Neural progenitor cell (in vitro differentiated cells): ENCODE measurements at places on chromosomes 5 and 9. TPM values are rescaled to one million over a fixed set of nuclear protein-coding genes. Genes with fewer than 3 reads are reported as not detected.

AIF1L gene
- 69.0 and 95.1 TPM in 2 replicates for total RNA-seq

- H3K27ac ChIP-seq, result no peak overlapping the region
- DNase-seq, result peak; percentile 6
- H3K4me1 ChIP-seq, result peaks cover 17% of the 10 kb centered on the region
- H3K4me3 ChIP-seq, result no peak overlapping the region
- H3K36me3 ChIP-seq, result no peaks in the 10 kb centered on the region
- no peaks in the 10 kb centered on the region for H3K27me3 ChIP-seq
Measured at GRCh38 chr9:119836036-119836435, 466.8 kb upstream of the BRINP1 start.

DNA sequence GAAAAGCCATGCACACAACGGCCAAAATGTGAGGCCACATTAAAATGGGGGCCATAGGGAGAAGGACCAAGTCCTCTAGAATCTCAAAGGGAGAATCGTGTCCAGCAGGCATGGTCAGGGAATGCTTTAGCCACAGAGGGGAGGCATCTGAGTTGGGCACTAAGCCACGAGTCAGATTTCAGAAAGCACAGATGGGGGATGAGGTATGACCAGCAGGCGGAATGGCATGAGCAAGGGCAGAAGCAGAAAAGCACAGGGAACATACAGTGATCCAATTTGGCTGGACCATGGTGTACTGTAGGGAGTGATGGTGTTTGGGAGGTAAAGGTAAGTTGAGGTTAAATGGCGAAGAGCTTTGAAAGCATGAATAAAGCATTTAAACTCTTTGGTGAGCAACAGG is 214.6 kb downstream of the TLE1 start:
- no peaks in the 10 kb centered on the region for H3K27me3 ChIP-seq
- no peaks in the 10 kb centered on the region for H3K4me1 ChIP-seq
- DNase-seq, result no peak
- H3K36me3 ChIP-seq, result no peaks in the 10 kb centered on the region
- H3K27ac ChIP-seq, result no peak overlapping the region

GRCh38 chr5:40578501-40579451 is 100.9 kb upstream of the PTGER4 start:
- no peak overlapping the region for H3K27ac ChIP-seq
- H3K27me3 ChIP-seq, result no peaks in the 10 kb centered on the region
- H3K4me3 ChIP-seq, result no peak overlapping the region
- no peaks in the 10 kb centered on the region for H3K4me1 ChIP-seq

DNA sequence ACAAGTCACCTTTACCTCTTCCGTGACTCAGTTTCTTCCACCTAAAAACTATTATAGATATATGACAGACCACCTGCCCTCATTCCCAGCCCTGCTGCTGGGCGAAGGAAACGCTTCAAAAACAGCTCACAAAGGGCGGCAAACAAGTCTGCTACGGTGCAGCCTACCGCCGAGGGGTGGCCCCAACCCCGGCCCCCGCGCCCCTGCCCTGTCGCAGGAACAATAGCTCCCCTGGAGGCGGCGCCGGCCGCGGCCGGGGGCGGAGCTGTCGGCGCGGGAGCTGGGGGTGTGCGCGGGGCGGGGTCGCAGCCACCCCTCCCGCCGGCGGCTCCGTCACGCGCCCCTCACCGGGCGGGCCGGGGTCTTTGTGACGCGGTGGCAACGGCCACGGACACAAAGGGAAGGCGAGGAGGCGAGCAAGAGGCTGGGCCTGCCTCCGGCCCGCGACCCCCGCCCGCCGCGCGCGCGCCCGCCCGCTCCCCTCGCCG is at the start of gene TMEFF1:
Gene TMEFF1, plus strand, starts transcription at position 362 of the 488 bp plus-strand sequence. CDS start 396 bp downstream, outside the sequence.
- peak within 1 kb of the TSS; percentile 97 for H3K27ac ChIP-seq
- peak; percentile 94 for DNase-seq
- peak within 1 kb of the TSS; percentile 98 for H3K4me3 ChIP-seq
- H3K36me3 ChIP-seq, result no peaks in the 10 kb centered on the region
- peaks cover 27% of the 10 kb centered on the region for H3K4me1 ChIP-seq

- H3K4me3 ChIP-seq, result no peak overlapping the region
- DNase-seq, result no peak
- no peaks in the 10 kb centered on the region for H3K36me3 ChIP-seq
Measured at GRCh38 chr9:79762070-79762469, 190.3 kb downstream of the TLE4 start.

DNA sequence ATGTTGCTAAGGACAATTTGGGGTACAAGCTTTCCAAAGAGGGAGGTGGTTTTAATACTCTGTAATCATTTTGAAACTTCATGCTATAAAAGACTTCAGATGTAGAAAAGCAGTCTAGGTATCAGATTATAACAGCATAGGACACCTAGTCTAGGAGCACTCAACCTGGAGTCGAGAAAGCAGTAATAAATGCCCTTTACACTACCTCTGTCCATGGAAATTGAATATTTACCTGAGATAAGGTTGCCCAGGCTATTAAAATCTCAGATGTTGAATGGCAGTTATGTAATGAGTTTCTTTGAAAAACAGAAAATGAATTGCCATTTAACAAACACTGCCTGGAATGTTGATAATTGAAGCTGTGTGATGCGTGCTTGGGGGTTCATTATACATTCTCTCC is 561.8 kb upstream of the DMAC1 start:
- no peak overlapping the region for H3K4me3 ChIP-seq
- no peaks in the 10 kb centered on the region for H3K4me1 ChIP-seq
- no peak for DNase-seq
- H3K36me3 ChIP-seq, result no peaks in the 10 kb centered on the region
- H3K27me3 ChIP-seq, result no peaks in the 10 kb centered on the region

GRCh38 chr5:53779541-53779981 is 219.1 kb downstream of the NDUFS4 start:
- H3K4me1 ChIP-seq, result peaks cover 28% of the 10 kb centered on the region
- DNase-seq, result peak; percentile 23

DNA sequence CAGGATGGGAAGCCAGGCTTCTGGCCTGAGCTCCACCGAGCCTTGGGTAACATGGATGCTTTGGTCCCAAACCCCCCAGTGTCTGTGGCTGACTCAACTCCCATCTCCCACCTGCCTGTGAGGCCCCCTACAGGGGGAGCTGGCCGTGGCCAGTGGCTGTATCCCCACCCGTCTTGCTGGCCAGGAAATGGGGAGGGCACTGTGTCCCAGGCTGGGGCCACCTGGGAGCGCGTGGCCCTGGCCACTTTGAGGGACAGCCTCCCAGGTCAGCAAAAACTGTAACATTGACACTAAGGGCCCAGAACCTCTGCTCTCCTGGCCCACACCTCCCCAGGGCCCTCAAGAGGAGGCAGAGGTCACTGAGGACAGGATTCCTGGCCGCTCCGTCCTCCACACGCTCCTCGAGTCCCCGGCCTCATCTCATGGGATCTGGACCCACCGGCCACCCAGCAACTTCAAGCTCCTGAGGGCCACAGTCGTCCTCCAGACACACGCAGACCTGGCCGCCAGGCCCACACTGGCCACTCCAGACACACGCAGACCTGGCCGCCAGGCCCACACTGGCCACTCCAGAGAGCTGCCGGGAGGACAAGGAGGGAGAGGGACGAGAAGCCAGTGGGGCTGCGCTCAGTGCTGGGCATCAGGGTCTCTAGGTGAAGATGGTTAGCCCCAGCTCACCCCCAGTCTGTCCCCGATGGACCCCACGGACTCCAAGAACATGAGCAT is 44.2 kb downstream of the DBH start:
- no peaks in the 10 kb centered on the region for H3K4me1 ChIP-seq
- H3K4me3 ChIP-seq, result no peak overlapping the region
- no peak overlapping the region for H3K27ac ChIP-seq
- no peaks in the 10 kb centered on the region for H3K36me3 ChIP-seq

DNA sequence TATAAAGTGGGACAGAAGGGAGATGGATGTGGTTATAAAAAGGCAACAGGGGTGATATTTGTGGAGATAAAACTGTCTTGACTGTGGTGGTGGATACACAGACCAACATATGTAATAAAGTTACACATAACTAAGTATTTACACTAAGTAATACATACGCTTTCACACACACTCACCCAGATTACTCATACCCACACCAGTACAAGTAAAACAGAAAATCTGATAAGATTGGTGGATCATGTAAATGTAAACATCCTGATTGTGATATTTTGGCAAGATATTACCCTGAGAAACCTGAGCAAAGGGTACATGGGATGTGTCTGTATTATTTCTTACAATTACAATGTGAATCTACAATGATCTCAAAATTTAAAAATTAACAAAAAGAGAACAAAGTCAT is 53.3 kb upstream of the SLIT3 start:
- H3K27me3 ChIP-seq, result no peaks in the 10 kb centered on the region
- no peak for DNase-seq
- H3K36me3 ChIP-seq, result no peaks in the 10 kb centered on the region
- H3K4me1 ChIP-seq, result no peaks in the 10 kb centered on the region
- no peak overlapping the region for H3K27ac ChIP-seq
- no peak overlapping the region for H3K4me3 ChIP-seq

GRCh38 chr5:96997265-96997859 is 61.5 kb downstream of the LNPEP start:
- DNase-seq, result peak; percentile 73
- no peaks in the 10 kb centered on the region for H3K4me1 ChIP-seq
- no peaks in the 10 kb centered on the region for H3K36me3 ChIP-seq
- H3K4me3 ChIP-seq, result no peak overlapping the region
- H3K27me3 ChIP-seq, result no peaks in the 10 kb centered on the region
